NCI-H1436 (cell line): ENCODE measurements at places on chromosomes 4 and X.

DNA sequence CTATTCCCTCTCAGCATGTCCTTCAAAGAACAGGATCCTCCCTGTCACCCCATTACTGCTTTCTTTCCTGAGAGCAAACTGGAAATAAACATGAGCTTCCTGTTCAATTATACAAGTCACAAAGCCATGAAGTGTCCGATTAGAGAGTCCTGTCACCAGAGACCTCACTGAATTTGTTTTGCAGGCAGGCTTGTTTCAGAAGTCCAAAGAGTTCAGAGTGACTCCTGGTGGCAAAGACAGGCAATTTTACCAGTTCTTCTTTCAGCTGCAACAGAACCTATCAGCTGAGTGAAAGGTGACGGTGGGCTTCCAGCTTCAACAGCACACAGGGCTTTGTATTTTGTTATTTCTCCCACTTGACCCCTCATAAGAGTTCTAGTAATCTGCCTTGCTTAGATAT lies 6.4 kb downstream of the ELK1 start:
- no peak for DNase-seq

- no peak for DNase-seq
Observed at GRCh38 chr4:78937837-78938236, 1.4 kb downstream of the PAQR3 start.

DNA sequence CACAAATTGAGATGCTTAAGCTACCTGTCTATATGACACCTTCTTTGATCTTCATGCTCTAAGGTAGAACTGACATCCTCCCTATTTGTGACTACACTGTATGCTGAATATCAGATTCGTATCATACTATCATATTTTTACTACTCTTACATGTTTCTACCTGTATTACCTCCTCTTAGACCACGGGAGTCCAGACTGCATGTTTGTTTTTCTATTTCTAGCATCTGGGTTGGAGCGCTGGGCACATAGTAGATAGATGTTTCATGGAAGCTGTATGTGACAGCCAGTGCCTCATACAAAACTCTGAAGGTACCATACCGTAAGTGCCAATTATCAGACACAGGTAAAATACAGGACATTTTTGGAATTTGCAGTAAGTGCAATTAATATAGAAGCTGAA lies 47.6 kb downstream of the ATP10D start:
- DNase-seq = no peak

GRCh38 chrX:35561985-35562384 lies 236.2 kb upstream of the MAGEB16 start:
- no peak for DNase-seq

GRCh38 chr4:121227341-121227792 lies 63.2 kb upstream of the TNIP3 start:
- DNase-seq = no peak

- no peak for DNase-seq
Observed at GRCh38 chr4:39555472-39555871, 28.2 kb upstream of the UGDH start.

- DNase-seq = no peak
Observed at GRCh38 chr4:165584916-165585315, 206.1 kb downstream of the CPE start.

- DNase-seq = no peak
Observed at GRCh38 chr4:79597266-79597665, 189.2 kb upstream of the GK2 start.

- no peak for DNase-seq
Observed at GRCh38 chr4:38207110-38207457, 246.9 kb downstream of the PTTG2 start.

- no peak for DNase-seq
Observed at GRCh38 chr4:83010111-83010521, 507 bp downstream of the LIN54 start.

DNA sequence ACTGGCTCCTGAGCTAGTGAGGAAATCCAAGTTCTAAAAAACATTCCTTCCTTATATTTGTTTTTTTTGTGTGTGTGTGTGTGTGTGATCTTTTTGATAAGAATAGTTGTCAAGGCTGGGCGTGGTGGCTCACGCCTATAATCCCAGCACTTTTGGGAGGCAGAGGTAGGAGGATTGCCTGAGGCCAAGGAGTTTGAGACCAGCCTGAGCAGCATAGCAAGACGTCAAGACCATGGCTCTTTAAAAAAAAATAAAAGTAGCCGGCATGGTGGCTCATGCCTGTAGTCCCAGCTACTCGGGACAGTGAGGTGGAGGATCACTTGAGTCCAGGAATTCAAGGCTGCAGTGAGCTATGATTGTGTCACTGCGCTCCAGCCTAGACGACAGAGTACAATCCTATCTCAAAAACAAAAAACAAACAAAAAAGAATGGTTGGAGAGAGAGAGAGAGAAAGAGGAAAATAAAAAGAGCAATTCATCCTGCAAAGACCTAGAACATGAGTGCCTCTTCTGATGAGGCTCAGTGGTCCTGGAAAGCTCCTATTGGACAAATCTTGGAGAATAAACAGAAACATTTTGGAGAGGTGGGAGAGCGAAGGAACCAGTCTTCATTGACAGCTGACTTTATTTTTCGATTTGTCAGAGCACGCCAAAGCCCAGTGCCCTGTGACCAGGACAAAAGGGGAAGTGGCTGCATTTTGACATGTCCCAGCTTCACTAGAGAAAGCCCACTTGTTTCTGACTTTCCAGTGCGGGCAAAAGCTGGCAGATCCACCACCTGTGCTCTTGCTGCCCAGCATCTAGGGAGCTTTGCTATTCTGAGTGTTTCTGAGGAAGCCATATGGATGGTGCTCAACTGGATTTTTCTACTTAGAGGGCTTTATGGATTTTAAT lies 244.7 kb downstream of the PALLD start:
- no peak for DNase-seq

GRCh38 chrX:147884958-147885357 lies 26.8 kb upstream of the FMR1 start:
- no peak for DNase-seq

- DNase-seq = no peak
Observed at GRCh38 chr4:26163425-26164362, 157.1 kb upstream of the RBPJ start.

DNA sequence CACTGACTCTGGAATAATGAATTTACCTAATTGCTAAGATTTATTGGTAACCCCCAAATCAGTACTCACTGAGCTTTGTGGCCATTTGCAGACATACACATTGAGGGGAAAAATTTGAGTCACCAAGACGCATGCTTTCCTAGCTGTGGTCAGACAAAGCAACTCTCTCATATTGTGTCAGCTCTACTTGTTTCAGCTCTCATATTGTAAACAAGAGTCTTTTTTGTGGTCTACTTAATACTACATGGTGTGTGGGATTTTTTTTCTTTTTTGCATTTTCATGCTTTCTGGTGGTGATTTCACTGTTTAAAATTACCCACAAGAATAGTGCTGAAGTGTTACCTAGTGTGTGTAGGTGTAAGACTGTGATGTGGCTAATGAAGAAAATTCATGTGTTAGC lies 428.2 kb upstream of the GALNT7 start:
- DNase-seq = no peak

DNA sequence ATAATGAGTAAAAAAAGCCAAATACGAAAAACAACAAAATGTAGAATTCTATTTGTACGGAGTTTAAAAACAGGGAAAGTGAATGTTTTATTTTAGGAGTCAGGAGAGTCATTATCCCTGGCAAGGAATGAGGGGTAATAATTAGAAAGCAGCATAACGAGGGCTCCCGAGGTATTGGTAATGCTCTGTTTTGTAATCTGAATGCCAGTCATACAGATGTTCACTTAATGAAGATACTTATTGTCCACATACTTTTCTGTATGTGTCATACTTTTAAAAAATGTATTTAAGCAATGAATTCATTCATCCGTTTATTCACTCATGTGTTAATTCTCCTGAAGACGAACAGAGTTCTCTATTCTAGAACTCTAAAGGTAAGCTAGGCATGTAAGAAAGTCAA lies 87.8 kb upstream of the BMP2K start:
- no peak for DNase-seq
